ENCODE measurements at places on chromosomes 5 and 9.

DNA sequence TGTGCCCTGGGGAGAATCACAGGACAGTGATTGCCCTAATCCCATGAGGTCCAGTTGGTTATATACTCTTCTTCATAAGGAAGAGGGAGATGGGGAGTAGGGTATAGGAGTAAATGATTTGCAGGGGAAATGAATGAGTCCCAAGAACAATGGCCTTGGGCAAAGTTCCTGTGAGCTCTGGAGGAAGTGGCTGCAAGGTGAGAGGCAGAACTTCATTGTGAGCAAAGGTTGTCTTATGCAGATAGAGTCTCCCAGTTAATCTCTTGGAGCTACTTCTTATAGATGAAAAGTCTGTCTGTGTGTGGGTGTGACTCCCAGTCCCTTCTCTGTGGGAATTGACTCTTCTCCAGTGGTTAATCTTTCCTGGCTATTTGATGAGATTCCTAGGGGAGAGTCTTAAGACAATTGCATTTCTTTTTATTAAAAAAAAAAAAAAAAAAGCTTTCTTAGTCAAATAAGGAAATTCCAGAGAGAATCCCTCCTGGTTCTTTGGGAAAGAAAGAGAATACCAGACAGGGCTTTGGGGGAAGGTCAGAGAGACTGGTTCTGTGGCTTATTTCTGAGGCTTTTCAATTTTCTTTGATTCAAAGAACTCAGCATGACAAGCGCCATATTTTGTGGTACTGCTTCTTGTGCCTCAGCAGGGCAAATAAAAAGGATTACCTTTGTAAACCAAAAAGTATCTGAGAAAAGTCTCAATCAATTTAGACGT, 33.6 kb upstream of the MEGF10 start:
- no peak for DNase-seq

DNA sequence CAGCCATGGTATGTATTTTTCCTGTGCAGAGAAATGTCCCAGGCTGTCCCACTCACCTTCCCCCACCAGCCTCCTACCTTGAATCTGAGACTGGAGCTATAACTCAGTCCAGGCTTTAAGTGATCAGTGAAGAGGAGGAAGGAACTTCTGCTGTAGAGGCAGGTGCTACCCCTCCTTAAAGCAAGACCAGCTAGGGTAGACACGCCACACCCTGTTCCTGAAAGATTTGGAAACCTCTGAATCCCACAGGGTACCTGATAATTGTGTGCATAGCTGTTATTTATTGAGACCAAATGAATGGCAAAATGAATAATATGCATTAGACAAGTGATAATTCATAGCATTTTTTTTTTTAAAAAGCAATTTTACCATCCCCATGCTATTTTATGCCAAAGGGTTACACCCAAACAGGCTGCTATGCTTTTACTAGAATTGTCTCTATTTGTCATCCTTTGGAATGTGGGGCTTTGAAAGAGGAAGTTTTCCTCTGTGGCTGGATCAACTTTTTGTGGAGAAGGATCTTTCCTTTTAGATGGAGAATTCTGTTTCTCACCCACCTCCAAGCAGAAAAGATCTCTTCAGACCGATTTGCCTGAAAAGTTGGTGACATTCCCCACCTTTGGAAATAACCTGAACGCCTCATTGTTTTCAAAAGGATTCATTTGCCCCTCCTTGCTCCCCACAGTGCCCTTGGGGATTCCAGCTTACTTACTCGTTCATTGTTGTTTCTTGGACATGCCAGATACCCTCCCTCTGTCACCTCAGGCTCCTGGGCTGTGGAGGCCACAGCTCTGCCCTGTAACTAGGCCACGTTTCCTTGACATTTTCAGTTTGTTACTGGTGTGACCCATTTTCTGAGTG, 248.7 kb downstream of the NR3C1 start:
- DNase-seq, result no peak

GRCh38 chr5:73431204-73431851, 17.2 kb downstream of the FOXD1 start:
- no peak for DNase-seq

DNA sequence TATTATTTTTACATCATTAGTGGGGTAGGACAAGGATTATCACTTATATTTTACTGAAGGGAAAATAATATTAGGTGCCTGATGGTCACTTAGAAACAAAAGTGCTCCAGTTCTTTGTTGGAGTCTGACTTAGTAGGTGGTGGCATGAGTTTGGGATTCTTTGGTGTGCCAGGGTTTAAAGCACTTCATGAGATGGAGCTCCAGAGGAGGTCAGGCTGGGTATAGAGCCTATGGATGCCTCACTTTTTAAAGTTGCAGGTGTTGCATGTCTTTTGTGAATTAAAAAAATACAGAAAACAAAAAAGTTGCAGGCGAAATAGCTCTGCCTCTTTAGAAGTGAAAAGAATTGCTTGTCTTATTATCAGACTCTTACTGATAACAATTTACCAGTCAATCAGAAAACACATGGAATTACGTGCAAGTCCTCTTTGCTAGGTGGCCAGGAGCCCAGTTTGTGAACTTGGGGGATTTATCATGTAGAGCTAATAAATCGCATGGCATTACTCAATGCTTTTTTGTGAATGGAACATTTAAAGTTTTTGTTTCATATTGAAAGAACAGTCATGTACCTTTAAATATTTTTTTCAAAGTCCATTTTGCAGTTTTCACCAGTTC, 1.6 kb downstream of the ITK start:
- no peak for DNase-seq

DNA sequence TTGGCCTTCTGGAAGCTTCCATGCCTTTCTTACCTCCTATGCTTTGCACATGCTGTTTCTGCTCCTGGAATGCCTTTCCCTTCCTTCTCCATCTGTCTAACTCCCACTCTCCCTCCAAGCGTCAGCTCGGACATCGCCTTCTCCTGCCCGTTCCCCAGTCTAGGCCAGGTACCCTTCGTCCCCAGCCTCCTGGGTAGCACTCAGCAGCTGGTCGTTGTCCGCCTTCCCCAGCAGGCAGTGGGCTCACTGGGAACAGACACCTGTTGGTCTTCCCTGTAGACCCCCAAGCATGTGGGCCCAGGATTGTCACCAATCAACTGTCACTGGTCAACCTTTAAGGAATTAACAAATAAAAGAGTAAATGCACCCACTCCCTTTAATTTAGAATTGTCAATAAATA, 202.2 kb downstream of the RGS3 start:
- no peak for DNase-seq

Measured in neuronal stem cell (in vitro differentiated cells).